Left colon (tissue), 2 donors: ENCODE measurements at places on chromosomes 6 and 20.

DNA sequence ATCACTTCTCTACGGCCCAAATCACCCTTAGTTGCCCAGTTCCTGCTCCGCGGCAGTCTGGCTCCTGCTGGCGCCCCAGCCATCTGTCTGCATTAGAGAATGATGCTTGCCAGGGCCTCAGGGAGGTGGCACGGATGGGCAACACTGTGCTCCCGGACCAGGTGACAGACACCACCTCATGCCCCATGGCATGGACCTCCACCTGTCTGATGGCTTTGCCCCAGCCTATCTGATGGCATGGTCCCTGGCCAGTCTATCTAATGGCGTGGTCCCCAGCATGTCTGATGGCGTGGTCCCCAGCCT is 18.8 kb upstream of the MRGBP start:
- DNase-seq = no peak

DNA sequence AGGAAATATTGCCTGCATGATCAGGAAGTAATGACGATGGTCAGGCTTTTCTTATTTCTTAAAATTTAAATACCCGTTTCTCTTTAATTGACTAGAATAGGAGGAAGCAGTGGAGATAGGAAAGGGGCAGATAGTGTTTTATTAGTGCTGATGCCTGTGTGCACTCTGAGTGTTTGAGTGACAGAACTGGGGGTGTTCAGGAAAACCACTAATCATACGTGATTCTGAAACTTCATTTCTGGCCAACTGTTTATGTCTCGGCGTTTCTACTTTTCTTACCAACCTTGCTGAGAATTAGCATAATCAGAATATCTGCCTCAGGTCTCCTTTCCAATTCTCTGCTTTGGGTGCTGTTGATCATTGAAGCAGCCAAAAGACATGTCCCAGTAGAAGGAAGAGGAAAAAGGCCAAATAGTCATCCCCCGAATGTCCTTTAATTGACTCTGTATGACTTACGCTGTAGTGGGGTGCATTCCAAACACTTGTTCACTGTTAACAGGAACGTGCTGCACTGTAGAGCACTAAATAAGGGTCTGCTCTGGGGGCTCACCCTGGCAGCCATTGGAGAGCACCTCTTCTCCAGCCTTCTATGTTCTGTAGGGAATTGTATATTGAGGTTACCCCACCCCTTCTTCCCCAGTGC is 152.9 kb downstream of the JARID2 start:
- no peak for DNase-seq

DNA sequence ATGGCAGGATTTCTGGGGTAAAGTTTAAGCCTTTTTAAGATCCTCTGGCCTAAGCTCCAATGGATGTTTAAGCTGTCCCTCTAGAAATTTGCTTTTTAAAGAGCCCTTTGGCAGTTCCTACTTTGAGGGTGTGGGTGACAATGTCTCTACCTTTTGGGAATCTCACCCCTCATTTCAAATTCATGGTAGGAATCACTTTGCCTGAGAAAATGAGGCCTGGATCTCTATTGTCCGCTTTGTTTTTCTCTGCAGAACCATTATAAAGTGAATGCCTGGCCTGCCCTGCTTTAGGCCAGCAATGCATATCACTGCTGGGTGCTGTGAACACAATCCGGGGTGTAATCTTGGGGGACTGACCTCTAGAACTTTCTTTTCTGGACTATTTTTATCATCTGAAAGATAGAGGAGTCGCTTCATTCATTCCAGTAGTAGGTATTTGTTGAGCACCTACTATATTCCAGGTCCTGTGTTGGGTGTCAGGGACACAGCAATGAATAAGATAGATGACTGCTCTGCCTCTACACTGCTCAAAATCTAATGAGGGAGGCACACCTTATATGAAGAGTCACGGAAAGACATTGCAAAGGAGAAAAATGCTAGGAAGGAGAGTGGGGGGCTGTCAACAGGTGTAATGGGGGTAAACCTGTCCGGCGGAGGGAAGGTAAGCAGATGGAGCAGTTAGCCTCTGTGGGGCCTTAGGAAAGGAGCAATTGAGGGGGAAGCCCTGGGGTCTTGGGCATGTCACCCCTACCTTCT is 8.6 kb upstream of the COMMD7 start:
- no peak for DNase-seq

GRCh38 chr6:121540210-121540609 is 104.8 kb downstream of the GJA1 start:
- no peak for DNase-seq

DNA sequence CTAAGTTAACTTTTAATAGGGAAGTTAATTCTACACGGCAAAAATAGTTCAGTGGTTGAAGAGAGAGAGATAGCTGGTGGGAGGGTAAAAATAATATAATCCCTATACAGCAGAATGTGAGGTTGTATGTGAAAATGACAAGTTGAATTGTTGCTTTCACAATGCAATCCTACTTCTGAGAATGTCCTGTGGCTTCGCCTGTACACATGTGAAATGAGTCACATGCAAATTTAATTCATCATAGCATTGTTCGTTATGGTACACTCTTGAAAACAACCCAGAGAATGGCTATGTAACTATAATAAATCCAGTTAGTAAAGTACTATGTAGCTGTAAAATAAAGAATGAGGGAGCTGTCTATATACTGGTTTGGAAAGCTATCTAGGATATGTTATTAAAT is 46.0 kb upstream of the HINT3 start:
- no peak for DNase-seq

DNA sequence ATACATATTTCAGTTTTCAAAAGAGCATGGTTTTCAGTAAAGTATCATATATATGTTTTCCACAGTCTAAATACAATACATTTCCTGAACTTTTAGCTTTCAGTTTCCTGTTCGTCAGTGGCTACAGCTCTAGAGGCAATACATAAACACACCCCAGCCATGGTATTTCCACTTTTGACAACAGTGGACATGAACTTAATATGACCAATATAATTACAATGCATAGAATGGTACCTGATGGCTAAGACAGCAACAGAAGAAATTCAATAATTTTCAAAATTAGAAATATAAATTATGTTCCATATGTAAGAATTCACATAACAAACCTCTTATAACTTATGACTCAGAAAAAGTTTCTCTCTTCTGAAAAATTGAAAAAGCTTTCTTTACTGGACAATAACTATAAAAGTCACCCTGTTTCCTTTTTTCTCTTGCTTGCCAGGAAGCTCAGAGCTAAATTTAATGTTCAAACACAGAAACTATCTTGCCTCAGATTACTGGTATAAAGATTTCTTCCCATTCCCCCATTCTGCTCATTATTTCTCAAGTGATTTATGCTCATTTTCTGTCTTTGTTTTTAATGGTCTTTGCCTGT is 19.2 kb downstream of the FKBP5 start:
- no peak for DNase-seq

DNA sequence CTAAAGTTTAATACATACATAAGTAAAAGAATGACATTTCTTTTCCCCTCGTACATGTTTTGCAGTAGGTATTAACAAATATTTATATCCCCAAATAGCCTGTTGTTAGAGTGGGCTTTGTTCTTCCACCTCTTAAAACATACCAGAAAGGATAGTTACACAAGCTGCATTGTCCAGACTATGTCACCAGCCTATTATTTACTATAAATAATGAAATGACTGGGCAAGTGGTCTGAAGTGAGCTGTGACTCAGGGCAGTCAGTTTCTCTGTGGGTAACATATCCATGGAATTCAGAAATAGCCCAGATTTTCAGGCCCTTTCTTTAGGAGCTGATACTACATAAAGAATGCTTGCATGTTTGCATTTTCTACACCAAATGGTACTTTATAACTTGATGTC is 60.1 kb downstream of the FUT9 start:
- no peak for DNase-seq

- DNase-seq = no peak
These were observed 2.6 kb downstream of the BNIP5 start for GRCh38 chr6:36333931-36334725.

GRCh38 chr6:35178012-35178411 is 35.7 kb upstream of the SCUBE3 start:
- DNase-seq = no peak

GRCh38 chr6:89268776-89269175 is 46.3 kb downstream of the GABRR2 start:
- DNase-seq = no peak

DNA sequence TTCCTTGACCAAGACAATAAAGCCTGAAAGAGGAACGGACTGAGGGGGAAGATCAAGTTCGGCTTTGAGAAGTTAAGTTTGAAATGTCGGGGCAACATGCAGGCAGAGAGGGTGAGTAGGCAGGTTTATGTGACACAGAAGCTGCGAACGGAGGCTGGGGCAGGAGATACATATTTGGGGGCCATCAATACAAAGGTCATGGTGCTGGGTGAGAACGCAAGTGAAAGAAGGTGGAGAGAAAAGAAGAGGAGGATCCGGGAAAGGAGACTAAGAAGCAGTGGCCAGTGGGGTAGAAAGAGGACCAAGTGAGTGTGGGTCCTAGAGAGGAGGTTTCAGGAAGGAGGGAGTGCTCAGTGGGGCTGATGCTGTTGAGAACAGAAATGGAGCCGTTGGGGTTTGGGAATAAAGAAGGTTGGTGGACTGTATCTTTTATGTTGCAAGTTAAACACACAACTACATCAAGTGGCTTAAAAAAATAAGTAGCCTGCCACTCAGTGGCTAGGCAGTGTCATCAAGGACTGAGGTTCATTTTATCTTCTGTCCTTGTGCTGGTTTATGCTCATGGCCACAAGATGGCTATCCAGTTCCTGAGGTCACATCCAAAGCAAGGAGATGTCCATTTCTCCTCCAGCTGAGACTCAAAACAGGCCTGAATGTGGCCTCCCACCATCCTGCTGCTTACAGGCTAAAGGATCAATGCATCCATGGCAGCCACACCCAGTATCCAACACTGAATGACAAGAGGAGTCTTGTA is 1.7 kb upstream of the BLCAP start:
- no peak for DNase-seq

- no peak for DNase-seq
These were observed 59.4 kb downstream of the NPEPL1 start for GRCh38 chr20:58751979-58752378.

DNA sequence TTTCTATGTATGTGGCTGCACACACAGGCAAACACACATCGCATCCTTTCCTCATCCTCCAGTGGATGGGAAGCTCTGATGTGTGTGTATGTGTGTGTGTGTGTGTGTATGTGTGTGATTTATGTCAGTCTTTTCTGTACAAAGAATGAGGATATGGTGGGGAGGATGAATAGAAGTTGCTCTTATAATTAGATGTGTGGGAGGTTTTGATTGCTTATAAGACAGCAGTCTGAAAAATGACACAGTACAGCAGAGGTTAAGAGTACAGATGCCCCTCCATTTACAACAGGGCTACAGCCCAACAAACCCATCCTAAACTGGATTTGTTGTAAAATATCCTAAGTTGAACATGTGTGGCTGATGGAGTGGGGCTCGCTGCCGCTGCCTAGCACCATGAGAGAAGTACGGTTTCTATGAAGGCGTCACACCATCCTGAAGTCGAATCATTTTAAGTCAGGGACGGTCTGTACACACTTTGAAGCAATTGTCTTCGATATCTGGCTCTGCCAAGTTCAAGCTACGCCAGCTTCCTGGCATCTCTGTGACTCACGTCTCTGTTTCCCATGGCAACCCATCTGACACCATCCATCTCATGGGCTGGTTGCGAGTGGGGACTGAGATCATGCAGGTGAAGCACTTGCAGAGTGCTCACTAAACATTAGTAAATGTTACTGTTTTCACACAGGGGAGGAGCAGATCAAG is 252.6 kb downstream of the MYLK4 start:
- no peak for DNase-seq

DNA sequence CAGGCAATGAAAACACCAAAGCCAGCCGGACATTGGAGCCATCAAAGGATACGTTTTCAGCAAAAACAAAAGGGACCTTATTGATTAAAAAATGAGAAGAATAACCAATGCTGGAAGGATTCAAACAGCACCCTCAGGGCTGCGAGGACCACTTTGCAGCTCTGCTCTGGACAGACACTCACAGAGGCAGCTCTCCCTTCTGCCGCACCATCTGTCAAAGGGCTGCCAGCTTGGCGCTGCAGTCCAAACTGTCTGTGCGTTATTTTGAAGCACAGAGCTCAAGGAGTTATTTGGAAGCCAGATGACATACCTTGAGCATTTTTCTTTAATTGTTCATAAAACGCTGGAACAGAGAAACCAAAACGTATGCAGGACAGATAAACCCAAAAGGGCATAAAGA is 85.2 kb downstream of the KIF16B start:
- DNase-seq = no peak

DNA sequence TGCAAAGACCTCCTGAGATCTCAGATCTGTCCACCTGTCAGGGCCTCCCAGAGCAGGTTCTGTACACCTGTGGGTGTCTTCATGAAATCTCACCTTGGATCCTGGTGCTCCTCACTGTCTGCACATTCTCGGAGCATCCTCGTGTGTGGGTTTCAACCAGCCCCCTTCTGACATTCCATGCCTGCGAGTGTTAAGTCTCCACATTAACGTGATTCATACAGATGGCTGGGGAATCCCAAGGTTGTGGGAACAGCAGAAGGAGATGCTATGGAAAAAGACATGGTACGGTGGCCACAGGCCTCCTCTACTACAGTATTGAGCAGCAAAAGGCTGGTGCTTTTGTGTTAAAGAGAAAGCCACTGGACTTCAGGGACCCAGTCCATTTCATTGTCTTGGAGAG is 556.5 kb downstream of the DHX35 start:
- DNase-seq = no peak

- DNase-seq = no peak
These were observed 669.6 kb upstream of the NRSN1 start for GRCh38 chr6:23456396-23456795.

GRCh38 chr20:37416100-37416847 is 70.3 kb downstream of the SRC start:
- DNase-seq = no peak

DNA sequence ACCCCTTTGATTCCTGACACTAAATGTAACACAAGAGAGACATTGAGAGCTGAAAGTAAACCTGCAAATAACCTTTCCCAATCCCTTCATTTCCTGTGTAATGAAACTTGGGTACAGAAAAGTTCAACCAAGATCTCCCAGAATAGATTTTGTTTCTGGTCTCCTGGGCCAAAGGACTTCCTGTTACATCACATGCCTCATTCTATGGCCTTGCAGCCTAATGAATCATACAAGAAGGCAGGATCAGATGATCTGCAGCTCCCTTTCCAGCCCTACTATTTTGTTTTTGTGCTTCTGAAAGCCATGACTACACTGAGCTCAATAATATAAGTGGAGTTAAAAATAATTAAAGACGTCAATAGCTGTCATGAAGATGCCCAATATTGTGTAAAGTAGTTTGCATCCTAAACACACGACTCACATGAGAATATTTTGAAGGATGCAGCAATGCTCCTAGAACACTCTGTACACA is 73.4 kb upstream of the NOX3 start:
- DNase-seq = no peak

DNA sequence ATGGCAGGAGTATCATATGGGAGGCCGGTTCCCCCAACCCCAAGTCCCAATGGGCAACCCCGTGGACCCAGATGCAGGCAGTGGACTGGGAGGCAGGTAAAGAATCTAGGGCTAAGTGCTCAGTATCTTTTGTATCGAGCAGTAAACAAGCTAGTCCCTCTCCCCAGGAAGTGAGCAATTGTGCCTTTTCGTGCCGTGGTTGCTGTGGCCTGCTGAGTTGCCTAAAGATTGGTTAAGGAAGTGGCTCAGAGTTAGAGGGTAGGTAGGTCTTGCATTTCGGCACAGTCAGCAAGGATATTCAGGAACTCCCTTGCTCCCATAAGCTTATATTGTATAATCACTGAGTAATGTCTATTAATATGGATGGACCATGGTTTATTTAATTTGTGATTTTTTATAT is 1.3 kb upstream of the DNAH8 start:
- no peak for DNase-seq

- DNase-seq = no peak
These were observed 6.6 kb upstream of the NT5DC1 start for GRCh38 chr6:116094041-116094440.
